ENCODE measurements at places on chromosomes 3 and 15. TPM values are rescaled to one million over a fixed set of nuclear protein-coding genes. Genes with fewer than 3 reads are reported as not detected.

DNA sequence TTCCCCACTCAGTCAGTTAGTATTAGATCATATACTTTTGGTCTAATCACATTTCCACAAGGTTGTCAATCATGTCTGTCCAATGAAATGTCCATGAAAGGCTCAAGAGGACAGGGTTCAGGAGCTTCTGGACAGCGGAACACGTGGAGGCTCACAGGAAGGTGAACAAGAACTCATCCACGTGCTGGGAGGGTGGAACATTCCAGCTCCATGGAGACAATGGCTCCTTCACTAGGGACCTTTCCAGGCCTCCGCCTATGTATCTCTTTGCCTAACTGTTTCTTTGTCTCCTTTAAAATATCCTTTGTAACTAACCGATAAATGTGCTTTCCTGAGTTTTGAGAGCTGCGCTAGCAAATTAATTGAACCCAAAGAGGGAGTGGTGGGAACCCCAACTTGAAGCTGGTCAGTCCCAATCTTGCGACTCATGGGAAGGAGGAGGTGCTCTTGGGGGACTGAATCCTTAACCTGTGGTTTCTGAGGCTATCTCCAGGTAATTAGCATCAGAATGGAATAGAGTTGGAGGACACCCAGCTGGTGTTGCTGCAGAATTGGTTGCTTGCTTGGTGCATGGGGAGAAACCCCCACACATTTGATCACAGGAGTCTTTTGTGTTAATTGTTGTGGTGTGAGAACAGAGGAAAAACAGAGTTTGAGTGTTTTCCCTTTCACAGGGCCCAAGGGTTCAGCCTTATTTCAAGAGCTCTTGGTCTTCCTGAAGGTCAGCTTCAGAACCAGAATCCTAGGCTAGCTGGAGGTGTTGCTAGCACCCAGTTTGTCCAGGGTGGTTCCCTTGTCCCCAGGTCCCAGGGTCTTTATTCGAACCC lies 3.0 kb upstream of the TKT start:
- no peak for DNase-seq

- no peak for DNase-seq
Observed at GRCh38 chr3:97954228-97954827, 17.9 kb downstream of the RIOX2 start.

DNA sequence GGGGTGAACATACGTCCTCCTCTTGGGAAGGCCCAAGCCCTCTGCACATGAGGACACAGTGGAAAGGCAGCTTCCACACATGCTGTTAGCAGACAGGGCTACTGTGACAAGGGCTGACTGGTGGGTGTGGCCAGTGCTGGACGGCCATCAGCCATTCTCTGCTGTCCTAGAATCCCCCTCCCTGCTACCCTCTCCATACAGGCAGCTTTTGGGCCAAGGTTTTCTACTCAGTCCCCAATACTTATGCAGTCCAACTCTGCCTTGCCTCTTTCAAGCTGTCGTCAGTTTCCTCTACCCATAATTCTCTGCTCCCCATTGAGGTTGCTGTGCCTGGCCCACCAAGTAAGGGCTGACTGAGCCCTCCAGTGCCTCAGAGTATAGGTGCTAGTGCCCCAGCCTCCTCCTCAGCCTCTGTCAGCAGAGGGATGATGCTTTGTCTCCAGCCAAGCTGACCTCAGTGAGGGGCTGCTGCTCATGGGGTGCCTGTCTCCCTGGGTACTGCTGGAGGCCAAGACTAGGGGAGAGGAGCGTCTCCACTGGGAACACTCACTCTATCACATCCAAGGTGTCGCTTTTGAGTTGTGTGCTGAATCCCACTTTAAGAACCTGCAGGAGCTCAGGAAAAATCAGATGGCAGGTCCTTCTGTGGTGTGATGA lies 2.8 kb downstream of the LOXL1 start:
- DNase-seq = no peak

- DNase-seq = no peak
Observed at GRCh38 chr15:78129751-78130287, 1.4 kb downstream of the CIB2 start.

- no peak for DNase-seq
Observed at GRCh38 chr3:128328546-128329458, 137.9 kb downstream of the DNAJB8 start.

DNA sequence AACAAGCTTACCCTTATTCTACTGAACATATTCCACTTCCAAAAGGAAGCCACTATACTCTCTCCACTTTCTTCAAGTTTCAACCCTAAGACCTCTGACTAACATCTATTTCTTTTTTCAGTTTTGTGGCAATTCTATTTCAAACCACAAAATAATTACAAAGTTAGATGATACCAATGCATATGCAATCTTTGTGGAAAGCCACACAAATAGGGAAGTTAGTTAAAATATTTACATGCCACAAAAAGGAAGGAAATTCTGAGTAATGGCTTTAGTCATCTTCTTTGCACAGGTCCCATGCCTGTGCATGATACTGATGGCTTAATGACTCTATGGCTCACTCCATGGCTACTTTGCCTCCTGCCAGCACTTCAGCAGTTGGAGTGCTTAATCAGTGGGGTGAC lies 57.0 kb upstream of the MCTP2 start:
- no peak for DNase-seq

- no peak for DNase-seq
Observed at GRCh38 chr15:47768735-47769134, 51.4 kb downstream of the SEMA6D start.

DNA sequence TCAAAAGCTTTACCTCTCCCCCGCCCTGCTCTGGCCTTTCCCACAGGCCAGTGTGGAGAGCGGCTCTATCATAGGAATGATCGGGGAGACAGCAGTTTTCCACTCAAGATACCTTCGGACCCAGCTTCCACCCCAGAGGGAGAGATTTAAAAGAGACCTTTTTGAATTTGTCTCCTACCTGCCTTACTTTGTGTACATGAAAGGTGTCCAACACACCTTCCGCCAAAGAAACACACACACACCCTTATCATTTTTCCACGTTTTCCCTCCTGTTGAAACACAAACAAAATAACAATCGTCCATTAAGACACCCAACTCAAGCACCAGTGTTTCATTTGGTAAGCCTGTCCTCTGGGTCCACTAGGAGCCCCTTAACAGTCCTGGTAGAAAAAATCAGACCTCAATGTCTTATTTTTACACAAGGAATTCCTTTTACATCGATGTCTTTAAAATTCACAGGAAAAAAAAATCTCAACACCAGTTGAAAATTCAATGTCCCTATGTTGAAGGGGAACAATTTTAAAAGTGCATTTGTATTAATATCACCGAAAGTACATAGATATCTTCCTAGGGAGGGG lies 4.0 kb downstream of the HES1 start:
- DNase-seq = no peak

DNA sequence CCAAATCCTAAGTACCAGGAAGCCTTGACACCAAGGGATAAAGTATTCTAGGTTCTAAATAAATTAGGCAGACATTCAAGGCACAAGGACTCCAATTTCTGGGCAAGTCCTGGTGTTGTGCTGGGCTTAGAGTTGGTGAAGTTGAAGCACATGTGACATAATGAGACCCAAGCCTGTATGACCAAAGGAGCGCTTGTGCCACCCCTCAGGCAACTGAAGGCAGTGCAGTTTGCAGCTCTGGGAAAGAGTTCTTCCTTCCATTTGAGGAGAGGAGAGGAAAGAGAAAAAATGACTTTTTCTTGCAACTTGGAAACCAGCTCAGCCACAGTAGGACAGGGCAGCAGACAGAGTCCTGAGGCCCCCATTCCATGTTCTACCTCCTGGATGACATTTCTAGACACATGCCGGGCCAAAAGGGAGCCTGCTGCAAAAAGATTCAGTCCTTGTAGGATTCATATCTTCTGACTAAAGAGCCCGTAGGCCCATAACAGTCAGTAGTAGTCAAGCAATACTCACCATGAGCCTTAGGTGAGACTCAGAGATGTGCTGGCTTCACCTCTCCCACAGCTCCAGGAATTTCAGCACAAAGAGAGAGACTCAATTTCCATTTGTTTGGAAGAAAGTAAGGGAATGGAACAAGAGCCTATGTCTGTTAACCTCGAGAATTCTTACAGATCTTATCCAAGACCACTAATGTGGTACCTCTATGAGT lies 588.8 kb upstream of the BCHE start:
- DNase-seq = peak; percentile 39

DNA sequence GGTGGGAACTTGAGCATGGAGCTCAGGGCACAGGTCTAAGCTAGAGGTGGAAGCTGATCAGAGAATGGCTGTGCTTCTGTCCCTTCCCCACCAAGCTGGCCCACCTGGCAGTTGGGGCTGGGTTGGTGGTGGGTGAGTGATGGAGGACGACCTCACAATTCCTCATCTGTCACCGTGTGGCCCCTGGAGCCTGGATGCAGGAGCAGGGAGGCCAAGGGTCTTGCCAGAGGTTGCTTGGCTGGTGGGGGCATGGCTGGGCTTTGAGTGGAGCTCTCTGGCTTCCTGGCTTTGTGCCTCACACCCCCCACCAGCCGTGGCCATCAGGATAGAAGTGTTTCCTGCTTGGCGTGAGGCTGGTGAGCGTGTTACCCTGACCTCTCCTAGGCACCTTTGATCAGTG lies 36.0 kb downstream of the FBLN2 start:
- no peak for DNase-seq

DNA sequence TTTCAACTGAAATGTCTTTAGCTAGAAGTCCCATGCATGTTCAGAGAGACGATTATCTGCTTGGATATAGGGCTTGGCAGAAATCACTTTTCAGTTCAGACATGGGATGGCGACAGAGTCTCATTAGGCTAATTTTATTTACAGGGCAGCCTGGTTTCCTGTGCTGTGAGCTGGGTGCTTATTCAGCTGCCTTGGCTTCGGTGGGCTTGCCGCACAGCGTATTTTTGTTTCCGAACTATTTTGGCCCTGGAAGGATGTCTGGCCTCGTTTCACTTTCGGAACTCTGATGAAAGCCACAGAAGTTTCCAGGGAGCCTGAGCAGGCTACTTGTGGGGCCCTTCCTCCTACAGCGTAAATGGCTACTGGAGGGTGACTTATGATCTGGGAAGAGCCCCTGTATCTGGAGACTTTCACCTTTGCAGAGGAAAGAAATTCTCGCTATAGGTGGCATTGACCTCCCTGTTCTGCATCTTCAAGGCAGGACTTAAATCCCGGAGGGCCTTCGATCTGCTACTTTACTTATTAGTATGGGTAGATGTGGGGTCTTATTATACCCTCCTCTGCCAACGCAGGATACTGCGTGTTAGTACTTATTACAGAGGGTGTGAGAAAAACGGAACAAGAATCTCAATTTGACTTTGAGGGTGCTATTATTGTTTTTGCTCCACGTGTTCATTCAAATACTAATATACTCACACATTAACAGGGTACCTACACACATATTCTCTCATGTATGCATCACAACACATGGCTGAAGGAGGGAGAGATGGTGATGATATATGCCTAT lies 364.0 kb upstream of the RBMS3 start:
- DNase-seq = peak; percentile 52

DNA sequence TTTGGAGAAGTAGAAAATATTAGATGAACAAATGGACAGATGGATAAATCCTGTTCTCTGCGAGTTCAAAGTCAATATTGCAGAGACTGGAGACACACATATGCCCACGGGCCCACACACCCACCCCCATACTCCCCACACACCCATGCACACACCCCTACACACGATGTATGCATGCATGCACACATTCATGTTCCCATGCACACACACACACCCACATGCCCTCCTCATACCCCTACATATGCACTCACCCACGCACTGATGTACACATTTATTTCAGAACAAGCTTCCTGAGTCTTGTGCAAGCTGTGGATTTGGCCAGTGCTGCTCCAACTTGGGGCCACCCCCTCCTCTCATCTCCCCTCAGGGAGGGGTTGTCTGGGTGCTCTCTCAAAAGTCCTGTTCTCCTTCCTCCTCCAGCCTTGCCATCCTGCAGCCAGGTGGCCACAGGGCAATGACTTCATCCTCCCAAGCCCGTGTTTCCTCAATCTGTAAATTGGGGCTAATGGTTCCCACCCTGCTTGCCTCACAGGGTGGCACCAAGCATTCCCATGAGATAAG lies 16.4 kb downstream of the MAPKAPK3 start:
- no peak for DNase-seq

DNA sequence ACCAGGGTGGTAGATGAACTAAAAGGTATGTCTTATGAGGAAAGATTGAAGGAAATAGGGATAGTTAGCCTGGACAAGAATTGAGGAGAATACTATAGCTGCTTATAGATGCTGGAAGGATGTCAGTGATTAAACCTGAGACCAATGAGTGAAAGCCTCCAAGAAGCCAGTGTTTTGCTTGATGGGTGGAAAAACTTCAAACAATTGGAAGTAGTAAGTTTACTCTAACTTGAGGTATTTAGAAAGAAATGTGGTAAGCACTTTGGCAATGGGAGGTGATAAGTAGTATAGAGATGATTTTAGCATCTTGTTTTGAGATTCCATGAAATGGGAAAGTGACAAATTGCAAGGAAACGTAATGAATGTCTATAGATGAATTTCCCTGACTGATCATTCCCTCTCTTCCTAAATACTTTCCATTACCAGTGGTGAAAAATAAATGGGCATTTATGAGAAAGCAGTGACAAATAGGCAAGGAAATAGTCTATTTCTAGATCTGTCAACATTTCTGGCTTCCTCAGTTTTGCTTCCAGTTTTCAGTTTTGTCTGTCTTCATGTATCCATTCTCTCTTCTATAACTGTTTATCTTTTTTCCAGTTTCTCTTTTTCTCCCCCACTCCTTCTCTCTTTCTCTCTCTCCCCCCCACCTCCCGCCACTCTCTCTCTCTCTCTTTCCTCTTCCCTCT lies 19.2 kb downstream of the SLC15A2 start:
- no peak for DNase-seq

Gene CADPS
- 0.26 TPM for total RNA-seq

Gene PLA2G4E
- not detected for total RNA-seq
